ENCODE measurements at places on chromosomes 1 and 21.

DNA sequence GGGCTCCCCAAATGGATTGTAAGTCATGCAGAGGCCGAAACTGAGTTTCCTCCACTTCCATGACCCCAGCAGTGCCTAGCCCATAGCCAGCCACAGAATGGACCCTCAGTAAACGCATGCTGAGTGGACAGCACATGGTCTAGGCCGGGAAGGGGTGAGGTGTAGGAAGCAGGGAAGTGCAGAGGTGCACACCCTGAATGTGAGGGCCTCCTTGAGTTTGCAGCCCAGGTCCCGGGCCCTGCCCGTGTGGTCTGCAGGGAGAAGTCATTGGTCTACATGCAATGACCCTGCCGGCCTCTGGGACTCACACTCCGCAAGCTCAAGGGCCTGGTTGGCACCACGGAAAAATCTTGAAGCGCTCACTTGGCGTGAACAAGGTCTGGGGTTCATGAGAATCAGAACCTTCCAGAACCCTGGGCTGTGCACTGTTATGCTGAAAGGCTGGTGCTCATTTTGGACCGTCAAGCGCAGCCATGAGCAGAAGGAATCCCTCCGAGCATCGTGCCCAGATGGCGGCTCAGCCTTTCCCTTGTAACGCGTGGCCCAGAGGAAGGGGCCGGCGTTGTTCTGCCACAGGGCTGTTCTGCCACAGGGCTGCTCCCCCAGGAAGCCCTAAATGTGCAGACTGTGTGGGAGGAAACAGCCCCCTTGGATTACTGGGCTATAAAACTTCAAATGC, 66.4 kb downstream of the PSMG1 start:
- no peak for DNase-seq

DNA sequence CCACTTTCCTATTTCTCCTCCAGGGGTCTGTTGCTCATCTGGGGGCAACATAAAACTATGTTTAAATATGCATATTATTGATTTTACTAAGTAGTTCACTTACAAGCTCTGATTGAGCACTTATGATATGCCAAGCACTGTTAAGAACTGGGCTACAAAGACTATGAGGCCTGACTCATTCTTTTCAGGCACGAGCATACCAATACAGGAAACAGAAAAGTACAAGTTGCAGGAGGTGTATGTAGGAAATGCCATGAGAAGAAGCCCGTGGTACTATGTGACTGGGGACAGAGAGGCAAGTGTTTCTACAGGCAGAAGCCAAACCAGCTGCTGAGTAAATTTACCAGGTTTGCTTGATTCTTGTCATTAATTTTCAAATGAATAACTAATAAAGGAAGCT, 120.4 kb upstream of the PTGFR start:
- DNase-seq, result no peak

GRCh38 chr1:201882665-201883132, 6.0 kb upstream of the SHISA4 start:
- DNase-seq, result peak; percentile 33

DNA sequence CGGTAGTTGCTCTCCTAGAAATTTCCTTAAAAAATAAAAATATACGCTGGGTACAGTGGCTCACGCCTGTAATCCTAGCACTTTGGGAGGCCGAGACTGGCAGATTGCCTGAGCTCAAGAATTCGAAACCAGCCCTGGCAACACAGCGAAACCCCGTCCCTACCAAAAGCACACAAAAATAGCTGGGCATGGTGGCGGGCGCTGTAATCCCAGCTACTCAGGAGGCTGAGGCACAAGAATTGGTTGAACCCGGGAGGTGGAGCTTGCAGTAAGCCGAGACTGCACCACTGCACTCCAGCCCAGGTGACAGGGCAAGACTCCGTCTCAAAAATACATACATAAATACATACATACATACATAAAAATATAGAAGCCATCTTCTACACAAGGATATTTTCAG, 262.8 kb downstream of the AKT3 start:
- DNase-seq, result no peak

- DNase-seq, result no peak
Observed at GRCh38 chr1:7633506-7634245, 137.4 kb upstream of the VAMP3 start.

DNA sequence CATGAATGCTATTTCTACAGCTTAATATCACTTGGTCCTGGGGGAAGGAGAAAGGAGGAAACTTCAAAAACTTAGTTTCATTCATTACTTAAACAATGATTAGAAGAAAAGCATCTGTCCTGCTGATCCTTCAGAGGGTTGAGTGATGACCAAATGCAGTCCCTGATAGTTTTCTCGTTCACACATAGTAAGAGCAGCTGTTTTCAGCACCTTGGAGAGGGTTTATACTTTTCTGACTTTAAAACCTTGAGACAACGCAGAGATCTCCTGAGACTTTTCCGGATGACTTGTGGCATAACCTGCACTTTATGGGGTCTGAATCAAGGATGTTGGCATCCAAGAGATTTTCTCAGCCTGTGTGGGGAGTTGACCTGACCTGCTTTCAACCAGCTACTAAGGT, 94.0 kb upstream of the KCND3 start:
- DNase-seq, result no peak

DNA sequence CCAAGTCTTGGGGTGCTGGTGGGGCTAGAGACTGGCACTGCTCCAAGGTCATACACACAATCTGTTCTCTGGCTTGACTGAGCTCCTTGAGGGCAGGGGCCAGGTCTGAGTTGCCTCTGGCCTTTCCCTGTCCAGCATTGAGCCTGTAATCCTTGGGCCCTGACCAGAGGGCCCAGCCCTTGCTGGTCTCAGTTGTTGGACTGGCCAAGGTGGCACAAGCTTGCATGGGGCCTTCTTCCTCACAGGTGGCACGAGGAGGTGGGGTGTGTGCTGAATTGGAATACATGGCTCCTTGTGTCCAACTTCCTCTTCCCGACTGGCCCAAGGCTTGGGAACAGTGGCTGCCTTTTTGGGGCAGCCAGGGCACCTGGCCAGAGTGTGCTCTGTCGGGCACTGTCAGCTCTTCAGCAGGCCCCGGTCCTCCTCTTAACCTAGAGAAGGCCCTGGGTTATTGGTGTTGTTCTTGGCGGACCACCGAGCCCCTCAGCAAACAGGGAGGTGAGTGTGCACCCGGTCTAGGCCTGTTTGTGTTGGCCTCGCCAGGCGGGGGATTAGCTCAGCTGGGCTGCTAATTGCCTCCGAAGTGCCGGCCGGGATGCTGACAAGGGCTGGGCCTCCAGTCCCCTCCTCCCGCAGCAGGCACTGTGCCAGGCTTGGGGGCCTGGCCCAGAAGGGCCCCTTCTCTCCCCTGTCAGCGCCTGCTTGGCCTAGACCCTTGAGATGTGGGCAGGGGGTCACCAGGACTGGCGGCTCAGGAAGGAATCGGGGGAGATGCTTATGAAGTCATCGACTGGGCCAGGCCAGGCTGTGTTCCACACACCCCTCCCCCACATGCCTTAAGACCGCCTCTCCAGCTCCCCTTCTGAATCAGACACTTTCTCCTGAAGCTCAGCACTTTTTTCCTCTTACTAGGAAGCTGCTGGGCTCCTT, 28.5 kb downstream of the WNT4 start:
- DNase-seq, result no peak

Data from trophoblast cell (in vitro differentiated cells and primary cell).